Right ventricle myocardium inferior (tissue), 1 donor: ENCODE measurements at places on chromosomes 2 and 18.

- DNase-seq, result no peak
Observed at GRCh38 chr2:149747456-149747855, 159.9 kb upstream of the MMADHC start.

GRCh38 chr2:104004821-104005220, 849.1 kb upstream of the POU3F3 start:
- no peak for DNase-seq

- no peak for DNase-seq
Observed at GRCh38 chr2:185757356-185757755, 18.8 kb downstream of the FSIP2 start.

- no peak for DNase-seq
Observed at GRCh38 chr2:39718483-39718882, 52.8 kb downstream of the TMEM178A start.

GRCh38 chr18:23226391-23226790, 91.1 kb downstream of the CABLES1 start:
- DNase-seq, result no peak

- DNase-seq, result no peak
Observed at GRCh38 chr18:58310517-58310916, 266.5 kb downstream of the NEDD4L start.

- no peak for DNase-seq
Observed at GRCh38 chr18:59980188-59980637, 80.4 kb downstream of the PMAIP1 start.

DNA sequence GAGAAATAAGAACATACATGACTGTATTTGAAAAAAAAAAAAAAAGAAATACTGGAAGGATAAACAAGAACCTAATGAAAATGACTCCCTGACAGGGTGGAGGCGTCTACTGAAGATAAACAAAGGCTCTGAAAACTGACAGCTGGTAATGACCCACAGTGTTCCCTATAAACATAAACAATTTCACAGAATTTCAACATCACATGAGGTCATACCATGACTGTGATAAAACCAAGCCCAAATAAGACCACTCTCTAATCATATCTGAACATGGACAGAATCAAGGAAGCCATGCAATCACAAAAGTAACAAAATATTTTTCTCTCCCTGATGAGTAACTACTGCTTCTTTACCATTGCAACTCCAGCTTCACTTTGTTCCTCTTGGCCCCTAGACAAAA, 159.3 kb downstream of the FAM124B start:
- DNase-seq, result no peak

DNA sequence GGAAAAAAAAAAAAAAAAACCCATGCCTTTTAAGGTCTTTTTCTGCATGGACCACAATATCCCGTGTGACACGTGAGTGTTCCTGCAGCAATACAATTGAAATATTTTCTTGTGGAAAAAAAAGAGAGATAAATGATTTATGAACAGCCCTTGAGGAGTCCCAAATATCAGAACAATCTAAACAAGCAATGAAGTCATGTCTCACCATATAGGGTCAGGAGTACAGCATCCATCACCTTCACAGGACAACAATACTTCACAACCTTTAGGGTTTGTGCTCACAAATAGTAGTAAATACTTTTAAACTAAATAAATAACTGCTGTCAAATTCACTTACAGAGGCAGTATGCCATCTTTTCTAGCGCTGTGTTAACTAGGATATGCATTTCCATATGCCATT, 87.9 kb downstream of the ZEB2 start:
- DNase-seq, result no peak

GRCh38 chr2:226691255-226691654, 108.4 kb downstream of the IRS1 start:
- no peak for DNase-seq

GRCh38 chr2:54652540-54652939, 70.9 kb upstream of the EML6 start:
- DNase-seq, result no peak

- DNase-seq, result no peak
Observed at GRCh38 chr2:197514754-197515153, 1.1 kb upstream of the MOB4 start.

DNA sequence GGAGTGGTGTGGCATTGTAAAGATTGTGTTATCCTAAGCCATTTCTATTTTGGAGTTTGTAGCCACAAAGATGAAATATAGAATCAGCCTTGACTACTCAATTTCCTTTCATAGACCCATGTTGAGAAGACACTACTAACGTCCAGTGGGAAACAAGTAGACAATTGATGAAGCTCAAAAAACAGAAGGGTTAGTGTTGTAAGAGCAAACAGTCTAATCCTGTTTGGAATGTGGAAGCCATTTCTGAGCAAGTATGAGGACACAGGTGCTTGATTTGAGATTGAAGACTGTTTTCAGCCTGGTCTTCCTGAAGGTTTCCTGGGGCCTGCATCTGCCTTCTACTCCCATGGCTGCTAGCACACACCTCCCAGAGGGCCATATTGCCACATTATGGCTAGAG, 29.1 kb downstream of the B3GNT2 start:
- no peak for DNase-seq

- no peak for DNase-seq
Observed at GRCh38 chr18:33355263-33355662, 85.3 kb downstream of the CCDC178 start.

- no peak for DNase-seq
Observed at GRCh38 chr2:171669121-171669520, 18.1 kb upstream of the DYNC1I2 start.

GRCh38 chr18:69447886-69448285, 47.2 kb downstream of the DOK6 start:
- no peak for DNase-seq

GRCh38 chr2:45986509-45986908, 310.7 kb upstream of the EPAS1 start:
- peak; percentile 54 for DNase-seq

DNA sequence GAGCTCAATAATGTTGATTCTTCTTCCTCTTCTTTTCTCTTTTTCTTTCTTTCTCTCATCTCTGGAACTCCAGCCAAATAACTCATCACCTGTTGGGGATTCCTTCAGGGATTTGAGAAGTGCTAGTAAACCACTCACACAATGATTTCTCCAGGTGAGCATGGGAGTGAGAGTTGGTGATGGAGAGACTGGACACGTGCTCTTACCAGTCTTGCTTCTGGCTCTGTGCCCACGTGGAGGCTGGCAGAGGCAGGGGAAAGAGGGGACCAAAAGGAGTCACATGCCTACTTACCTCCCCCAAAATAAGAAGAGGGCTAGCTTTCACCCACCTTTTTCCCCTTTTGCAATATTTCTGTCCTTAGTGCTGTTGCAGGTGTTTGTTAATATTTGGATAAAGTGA, 28.6 kb upstream of the CCDC85A start:
- DNase-seq, result no peak

DNA sequence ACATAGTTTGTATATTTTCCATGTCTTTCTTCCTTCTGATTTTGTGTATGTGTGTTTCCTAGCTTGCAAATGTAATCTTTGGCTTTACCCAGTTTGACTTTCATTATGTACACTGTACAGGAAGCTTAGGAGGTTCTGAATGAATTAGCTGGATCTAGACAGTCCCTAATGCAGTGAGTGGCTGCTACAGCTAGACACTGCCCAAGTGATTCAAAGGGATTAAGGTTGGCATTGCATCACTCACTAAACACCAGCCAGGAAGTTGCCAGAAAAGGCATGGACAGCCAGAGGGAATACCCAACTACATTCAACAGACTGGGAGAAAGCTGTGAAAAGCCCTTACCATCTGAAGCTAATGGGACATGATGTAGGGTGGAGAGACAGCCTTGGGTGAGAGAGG, 316.0 kb upstream of the MEX3C start:
- no peak for DNase-seq

- peak; percentile 83 for DNase-seq
Observed at GRCh38 chr2:86072271-86072858, 33.3 kb downstream of the POLR1A start.

- no peak for DNase-seq
Observed at GRCh38 chr2:144183727-144184126, 336.2 kb downstream of the ZEB2 start.

- no peak for DNase-seq
Observed at GRCh38 chr18:55199291-55199963, 240.2 kb upstream of the CCDC68 start.

- no peak for DNase-seq
Observed at GRCh38 chr2:20381457-20381856, 30.8 kb upstream of the PUM2 start.

GRCh38 chr2:39484206-39484605, 47.1 kb upstream of the MAP4K3 start:
- no peak for DNase-seq

- peak; percentile 48 for DNase-seq
Observed at GRCh38 chr18:34976534-34976898, 64.7 kb upstream of the MAPRE2 start.

GRCh38 chr2:36701391-36701795, 4.9 kb downstream of the VIT start:
- no peak for DNase-seq

GRCh38 chr2:191009541-191010374, 4.2 kb downstream of the STAT1 start:
- no peak for DNase-seq

DNA sequence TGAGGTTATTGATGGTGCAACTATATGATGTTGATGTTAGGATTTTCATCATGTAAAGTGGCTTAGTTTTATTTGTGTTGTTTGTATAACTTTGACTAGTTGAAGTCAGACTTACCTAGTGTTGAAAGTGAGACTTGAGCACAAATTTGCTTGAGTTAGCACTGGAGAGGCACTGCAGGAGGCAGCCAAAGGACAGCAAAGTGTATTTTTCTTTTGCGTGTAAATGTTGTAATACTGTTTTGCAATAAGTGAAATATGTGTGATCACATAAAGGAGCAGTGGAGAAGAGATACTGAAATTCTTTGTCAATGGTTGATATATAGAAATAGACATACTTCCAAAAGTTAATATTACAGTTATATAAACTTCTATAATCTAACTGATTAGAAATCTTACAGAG, 332.0 kb upstream of the RAB12 start:
- no peak for DNase-seq

GRCh38 chr2:5690718-5691220, 1.4 kb upstream of the SOX11 start:
- no peak for DNase-seq

DNA sequence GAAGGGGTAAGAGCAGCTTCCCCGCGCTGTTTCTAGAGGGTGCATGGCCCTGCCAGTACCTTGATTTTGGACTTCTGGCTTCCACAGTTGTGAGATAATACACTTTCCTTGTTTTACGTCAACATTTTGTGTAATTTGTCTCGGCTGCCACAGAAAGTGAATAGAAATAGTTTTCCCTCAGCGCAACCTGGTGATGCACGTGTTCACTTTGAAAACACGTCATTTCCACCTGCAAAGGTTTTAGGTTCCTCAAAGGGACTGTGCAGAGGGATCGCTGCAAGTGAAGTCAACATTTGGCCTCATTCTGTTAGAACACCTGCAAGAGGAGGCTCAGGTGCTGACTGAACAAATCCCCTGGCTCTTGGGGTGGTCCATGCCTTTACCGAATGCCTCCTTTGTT, 71.7 kb downstream of the LONRF2 start:
- DNase-seq, result no peak

GRCh38 chr2:236078297-236079255, 89.6 kb downstream of the GBX2 start:
- no peak for DNase-seq

GRCh38 chr2:873651-874580, 76.7 kb upstream of the SNTG2 start:
- DNase-seq, result no peak

GRCh38 chr2:136226903-136227302, 109.0 kb upstream of the CXCR4 start:
- no peak for DNase-seq

- no peak for DNase-seq
Observed at GRCh38 chr2:126898636-126899035, at the start of gene TEX51. TEX51 (plus strand) TSS chr2:126898890; CDS start chr2:126898919, 29 bp downstream.

GRCh38 chr2:24072259-24072658, 3.9 kb downstream of the SF3B6 start:
- no peak for DNase-seq

DNA sequence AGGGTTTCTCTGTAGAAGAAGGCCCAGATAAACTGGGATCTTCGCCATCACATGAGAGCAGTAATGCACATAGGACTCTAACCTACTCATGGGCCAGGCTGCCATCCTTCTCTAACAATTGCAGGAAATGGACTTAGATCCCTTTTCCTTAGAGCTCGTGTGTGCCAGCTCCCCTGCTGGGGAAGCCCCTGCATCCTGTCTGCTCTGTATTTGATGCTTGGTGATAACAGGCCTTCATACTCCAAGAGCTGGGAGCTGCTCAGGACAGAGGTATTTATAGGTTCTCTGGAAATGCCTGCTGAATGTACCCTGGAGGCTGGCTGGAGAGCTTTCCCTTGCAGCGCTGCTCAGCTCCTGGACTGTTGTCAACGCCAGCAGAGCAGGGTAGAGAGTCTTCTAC, 249.6 kb downstream of the MTX2 start:
- DNase-seq, result no peak

DNA sequence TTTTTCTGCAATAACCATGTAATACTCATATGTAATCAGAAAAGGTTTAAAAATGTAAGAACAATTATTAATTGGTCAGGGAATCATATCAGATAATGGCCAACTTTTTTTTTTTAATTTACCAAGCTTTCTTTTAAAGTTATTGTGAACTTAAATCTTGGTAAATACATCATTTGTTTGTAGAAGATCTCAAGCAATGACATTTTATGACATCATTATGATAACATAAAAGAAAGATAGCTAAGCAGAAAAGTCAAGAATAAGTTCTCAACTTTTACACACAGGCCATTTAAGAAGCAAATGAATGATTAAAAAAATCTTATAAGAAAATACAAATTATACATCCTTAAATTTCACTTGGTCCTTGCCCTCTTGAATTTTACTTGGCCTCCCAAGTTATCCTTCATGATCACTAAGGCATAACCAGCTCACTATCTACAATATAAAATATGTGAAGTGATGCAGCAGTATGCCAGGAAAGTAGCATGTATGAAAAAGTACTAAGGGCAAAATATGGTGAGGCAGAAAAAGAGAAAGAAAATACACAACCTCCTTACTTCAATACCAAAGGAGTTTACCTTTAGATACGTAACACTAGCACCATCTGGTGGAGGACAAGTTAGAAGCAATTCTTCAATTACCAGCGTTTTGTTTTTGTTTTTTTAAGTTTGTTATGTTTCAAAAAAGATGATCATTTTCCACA, 116.6 kb downstream of the SRBD1 start:
- DNase-seq, result no peak

GRCh38 chr2:98899041-98899702, 36.9 kb downstream of the CRACDL start:
- no peak for DNase-seq

DNA sequence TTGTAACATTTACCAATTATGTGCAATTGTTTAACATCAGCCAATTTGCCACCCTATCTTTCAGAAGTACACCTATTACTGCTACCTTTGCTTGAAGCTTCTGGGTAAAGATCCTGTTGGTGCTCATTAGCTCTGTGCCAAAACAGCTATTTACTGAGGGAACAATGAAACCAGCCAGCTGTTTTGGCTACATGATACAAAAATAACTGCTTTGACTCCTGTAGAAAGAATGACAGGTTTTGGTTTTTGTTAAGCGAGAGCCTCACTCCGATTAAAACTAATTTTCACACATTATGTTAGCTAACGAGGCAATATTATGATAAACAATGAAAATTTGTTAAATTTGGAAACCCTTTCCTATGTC, 907.0 kb downstream of the EPHA4 start:
- DNase-seq, result no peak
